ENCODE measurements at places on chromosomes 12 and 14.

DNA sequence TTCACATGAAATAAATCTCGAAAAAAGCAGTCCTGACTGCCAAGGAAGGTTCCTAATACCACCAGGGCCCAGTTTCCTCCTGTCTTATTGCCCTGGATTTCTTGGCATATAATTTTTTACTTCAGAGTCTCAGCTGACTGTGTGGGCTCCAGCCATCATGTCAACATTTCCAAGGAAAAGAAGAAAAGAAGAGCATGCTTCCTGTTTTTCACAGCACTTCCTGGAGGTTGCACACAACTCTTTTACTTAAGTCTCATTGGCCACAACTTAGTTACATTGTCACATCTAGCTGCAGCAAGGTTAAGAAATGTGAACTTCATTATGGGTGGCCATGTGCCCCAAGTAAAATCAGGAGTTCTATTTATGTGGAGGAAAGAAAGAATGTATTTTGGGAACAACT is 24.3 kb downstream of the DACT1 start:
- no peak for DNase-seq

DNA sequence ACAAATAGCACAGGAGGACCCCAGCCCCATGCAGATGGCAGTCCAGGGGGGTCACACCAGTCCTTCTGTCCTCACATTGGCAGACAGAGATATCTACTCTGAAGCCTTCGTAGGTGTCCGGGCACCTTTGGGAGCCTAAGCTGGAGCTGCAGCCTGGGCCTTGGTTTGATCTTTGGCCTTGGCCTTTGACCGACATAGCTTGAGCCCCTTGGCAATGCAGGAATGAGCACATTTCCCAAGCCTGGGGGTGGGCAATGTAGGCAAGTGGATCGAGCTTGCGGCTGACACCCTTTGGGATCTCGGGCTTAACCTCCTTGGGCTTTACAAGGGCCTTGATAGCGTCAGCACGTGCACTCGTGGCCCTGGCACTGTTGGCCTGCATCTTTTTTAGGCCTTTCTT is 6.4 kb downstream of the COQ5 start:
- DNase-seq, result no peak

- DNase-seq, result no peak
Measured at GRCh38 chr12:27083861-27084394, 1.6 kb upstream of the C12orf71 start.

DNA sequence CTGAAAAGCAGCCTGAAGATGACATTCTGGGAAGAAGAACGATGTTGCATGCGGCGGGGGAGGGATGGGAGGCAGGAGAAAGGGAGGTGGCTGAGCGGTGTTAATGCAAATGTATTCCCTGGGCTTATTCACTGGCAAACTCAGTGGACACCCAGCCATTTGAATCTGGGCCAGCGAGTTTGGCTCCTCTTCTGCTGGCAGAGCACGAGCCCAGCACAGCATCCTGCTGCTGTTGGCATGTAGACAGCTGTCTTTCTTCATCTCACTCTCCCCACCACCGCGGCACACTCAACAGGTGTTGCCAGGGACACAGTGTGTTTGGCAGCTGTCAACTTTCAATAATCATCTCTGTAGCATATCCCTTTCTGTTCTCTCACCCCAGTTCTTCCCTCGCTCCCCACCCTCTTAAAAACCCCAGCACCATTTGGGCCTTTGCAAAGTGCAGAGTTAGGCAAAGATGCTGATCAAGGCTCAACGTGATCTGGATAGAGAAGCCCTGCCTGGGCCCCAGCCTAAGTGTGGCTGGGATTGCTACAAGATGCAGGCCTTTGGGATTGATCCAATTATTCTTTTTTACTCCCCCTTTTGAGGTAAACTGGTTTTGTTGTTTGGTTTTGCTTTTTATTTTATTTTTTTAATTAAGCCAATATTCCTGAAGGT is 131.9 kb downstream of the EXOC5 start:
- DNase-seq, result no peak

DNA sequence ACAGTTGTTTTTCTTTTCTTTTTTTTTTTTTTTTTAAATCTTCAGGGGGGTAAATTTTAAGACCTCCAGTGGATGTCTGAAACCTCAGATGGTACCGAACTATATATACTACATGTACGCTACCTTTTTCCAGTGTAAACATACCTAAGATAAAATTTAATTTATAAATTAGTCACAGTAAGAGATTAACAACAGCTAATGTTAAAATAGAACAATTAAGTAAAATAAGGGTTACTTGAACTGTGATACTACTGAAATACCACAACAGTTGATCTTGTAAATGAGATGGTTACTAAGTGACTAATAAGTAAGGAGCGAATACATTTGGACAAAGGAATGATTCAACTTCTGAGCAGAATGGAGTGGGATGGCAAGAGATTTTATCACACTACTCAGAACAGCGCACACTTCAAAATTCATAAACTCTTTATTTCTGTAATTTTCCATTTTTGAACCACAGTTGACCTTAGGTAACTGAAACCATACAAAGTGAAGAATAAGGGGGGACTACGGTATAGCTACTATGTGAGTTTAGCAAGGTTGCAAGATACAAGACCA is 80.5 kb upstream of the PCED1B start:
- peak; percentile 61 for DNase-seq

- DNase-seq, result no peak
Measured at GRCh38 chr14:51328064-51328771, 88.2 kb downstream of the TMX1 start.

DNA sequence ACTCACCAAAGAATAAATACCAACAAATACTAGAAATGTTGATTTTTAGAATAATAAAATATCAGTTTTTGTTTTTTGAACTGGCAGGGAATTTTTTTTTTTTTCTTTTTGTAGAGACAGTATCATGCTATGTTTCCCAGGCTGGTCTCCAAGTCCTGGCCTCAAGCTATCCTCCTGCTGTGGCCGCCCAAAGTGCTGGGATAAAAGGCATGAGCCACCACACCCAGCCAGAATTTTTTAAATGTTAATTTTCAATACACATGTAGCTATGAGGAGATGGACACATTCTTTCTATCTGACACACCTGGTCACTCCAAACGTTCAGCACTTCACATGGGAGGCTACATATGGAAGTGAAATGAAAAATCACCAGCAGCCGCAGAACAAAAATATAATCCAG is 126.8 kb downstream of the ETV6 start:
- no peak for DNase-seq

DNA sequence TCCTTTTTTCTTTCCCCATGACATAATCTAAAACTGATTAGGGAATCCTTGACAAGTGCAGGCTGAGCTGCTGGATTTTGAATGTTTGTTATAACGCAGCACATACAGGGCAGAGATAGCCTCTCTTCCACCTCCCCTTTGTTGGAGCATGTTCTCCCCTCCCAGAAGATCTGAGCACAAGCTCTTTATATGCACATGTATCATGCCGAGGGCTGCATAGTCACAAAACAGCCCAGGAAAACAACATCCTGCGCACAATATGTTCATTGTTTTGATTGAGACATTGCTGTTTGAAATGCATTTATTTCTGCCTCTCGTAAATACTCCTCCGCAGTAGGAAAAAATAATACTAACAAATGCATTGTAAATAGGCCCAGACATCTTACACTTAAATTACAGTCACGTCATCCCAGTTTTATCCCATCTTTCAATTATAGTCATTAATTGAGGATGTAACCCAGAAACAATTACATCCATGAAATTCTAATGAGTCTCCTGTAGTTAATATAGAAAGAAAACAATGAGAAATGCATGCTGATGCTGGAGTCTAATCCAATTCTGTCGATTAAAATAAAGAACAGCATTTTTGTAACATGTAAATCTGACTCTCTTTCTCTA is 401.8 kb downstream of the BTG1 start:
- DNase-seq, result no peak

DNA sequence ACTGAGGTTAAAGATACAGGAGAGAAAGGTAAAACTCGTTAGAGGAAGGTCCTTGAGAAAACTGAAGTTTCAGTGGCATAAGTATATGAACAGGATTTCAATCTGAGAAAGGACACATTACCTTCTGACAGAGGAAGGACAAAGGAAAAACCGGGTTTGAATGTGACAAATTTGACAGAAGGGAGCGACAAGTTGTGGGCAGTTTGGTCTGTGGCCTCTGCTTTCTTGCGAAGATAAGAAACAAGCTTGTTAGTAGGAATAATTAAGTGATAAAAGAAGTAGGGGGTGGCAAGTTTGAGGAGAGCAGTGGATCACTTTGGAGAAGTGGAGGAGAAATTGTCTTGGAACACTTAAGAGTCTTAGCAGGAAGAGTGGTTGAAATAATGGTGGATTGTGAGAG is 5.1 kb downstream of the MON2 start:
- DNase-seq, result no peak

GRCh38 chr12:124861492-124861891 is 2.2 kb downstream of the SCARB1 start:
- no peak for DNase-seq

DNA sequence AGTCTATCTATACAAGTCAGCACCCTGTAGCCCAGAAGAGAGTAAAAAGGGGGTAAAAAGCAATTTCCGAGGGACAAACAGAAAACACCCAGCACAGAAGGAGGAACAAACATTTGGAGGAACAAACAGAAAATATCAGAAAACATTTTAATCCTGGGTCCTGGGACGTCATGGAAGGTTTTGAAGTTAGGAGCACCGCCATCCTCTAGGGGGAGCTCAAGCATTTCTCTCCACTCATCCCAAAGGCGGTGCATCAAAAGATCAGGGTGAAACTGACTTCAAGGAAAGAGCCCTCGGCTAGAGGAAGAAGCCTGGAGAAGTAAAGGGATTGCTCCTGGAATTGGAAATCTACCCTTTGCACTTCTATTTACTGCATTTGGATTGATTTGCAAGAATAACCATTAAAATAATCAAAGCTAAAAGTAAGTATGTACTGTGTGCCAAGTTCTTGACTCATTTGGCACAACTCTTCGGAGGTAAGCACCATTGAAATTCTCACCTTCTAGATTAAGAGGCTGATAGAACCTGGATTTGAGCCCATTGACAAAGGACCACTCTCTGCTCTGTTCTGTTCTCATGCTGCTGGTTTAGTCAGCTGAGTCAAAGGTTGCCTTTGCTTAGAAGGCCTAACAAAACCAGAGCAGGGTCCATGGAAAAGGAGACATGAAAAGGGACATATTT is 17.2 kb upstream of the POC1B start:
- no peak for DNase-seq

DNA sequence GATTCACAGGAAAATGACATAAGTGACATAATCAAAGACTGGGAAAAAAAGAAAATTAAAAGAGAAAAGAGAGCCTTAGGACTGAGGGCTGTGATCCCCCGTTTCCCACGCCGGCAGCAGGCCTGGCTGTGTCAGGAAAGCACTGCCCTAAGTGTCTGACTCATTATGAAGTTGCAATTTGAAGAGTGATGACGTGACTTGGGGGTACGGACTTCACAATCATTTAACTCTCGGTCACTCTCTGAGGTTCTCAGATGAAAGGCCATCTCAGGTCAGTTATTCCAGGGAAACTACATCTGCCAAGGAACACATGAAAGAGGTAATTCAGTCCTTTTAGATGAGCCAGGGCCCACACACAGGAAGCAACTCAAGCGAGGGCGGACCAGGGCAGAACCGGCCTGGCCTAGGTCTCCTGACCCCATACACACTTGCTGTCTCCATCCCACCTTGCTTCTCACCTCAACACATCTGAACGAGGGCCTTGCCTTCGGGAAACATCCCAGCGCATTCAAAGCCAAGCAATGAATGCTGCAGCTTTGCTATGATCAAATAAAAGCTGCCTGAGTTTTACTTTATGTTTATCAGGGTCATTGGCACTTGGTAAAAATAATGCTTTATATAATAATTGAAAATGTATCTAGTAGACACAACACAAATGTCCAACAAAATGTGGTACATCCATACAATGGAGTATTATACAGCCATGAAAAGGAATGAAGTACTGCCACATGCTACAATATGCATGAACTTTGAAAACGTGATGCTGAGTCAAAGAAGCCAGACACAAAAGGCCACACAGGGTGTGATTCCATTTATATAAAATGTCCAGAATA is 2.7 kb downstream of the SSH1 start:
- peak; percentile 81 for DNase-seq

DNA sequence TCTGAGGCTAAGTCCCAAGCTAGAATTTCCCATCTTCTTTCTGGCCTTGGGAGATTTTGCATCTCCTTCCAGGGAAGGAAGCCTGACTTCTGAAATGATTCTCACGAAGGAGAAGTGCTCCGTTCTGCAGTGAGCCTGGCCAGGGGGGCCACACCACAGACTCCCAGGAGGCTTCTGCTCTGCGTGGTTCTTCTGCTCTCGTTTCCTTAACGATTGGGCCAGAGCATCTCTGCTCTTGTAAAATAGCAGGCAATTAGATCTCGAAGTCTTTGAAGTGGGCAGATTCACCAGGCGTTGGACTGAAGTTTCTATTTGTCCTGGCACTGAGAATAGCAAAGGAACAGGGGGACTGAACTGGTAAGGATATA is 6.7 kb upstream of the BATF start:
- no peak for DNase-seq

DNA sequence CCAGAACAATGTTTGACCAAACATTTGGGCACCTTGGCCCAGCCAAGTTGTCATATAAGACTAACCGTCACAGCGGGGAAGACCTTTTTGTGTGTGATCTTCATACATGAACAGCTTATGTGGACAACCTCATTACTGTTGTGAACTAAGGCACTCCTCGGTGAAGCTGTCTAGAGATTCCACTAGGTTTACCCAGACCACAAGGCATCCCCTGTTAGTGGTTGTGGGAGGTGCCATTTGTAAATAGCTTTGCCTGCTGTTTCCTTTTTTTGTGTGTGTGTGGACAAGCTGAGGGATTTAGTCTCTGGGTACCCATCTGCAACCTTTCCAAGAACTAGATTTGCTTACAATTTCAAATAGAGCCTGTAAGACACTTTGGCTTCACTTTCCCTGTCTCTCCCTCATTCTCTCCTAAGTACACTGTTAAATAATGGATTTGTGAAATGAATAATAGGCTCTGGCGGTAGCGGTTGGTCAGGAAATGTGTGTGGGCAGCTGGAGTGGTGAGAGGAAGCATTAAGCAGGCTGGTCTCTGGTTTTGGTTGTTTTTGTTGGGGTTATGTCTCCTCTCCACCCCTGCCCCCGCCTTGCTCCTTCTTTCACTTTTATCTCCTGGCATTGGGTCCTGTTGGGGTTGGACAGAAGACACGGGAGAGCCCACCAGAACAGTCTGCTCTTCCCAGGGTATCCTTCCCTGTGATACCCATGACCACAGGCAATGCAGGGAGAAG is 727.6 kb downstream of the VRK1 start:
- DNase-seq, result no peak

GRCh38 chr12:115541891-115542421 is 735.5 kb downstream of the MED13L start:
- no peak for DNase-seq

DNA sequence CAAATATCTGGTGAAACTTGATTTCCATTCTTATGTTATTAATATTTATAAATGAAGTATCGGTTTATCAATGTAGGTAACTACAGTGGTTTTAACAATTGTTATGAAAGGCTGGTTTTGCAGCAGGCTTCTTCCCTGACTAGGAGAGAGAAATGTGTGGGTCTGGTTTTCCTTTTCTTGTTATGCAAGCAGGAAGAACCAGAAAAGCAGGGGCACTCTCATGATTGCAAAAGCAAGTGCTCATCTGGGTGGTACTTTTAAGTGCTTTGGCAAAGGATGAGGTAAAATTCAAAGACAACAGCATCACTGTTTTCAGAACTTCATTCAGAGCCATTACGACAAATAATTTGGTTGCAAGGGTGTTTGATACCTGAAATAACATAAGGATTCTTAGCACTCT is 105.6 kb downstream of the PTPRO start:
- DNase-seq, result no peak

Measured in HS-27A (cell line).